ENCODE measurements at places on chromosomes 1 and 21.

DNA sequence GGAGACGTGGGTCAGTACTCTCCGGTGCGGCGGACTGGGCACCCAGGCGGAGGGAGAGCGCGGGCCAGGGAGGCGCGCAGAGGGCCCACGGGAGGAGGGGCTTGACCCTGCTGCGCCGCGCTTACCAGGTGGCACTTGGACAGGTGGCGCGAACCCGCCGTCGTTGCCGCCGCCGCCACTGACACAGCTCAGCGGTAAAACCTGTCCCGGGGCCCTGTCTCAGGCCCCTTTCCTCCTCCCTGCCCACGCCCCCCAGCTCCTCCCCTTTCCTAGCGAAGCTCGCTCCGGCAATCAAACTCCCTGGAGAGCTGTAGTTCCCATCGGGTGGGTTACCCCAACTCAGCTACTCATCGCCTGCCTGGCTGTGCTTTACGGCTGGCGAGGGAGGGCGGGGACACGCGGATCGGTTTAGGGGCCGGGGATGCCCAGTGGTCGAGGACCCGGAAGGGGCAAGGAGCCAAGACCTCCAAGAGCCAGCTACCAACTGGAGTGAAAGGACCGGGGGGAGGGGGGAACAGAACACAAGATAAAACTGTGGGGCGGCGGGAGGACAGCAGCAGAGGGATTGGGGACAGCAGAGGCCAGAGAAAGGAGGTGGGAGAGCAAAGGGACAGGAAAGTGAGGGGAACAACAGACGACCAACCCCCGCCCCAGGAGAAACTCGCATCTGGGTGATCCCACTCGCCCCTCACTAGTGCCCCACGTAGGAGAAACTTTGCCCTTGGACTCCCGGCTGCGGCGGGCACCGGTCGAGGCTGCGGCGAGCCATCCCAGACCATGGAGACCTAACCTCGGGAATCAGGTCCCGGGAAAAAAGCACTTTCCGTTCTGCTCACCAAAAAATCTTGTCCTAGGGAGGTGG is 2.9 kb downstream of the GFI1 start:
- DNase-seq: peak; percentile 42

DNA sequence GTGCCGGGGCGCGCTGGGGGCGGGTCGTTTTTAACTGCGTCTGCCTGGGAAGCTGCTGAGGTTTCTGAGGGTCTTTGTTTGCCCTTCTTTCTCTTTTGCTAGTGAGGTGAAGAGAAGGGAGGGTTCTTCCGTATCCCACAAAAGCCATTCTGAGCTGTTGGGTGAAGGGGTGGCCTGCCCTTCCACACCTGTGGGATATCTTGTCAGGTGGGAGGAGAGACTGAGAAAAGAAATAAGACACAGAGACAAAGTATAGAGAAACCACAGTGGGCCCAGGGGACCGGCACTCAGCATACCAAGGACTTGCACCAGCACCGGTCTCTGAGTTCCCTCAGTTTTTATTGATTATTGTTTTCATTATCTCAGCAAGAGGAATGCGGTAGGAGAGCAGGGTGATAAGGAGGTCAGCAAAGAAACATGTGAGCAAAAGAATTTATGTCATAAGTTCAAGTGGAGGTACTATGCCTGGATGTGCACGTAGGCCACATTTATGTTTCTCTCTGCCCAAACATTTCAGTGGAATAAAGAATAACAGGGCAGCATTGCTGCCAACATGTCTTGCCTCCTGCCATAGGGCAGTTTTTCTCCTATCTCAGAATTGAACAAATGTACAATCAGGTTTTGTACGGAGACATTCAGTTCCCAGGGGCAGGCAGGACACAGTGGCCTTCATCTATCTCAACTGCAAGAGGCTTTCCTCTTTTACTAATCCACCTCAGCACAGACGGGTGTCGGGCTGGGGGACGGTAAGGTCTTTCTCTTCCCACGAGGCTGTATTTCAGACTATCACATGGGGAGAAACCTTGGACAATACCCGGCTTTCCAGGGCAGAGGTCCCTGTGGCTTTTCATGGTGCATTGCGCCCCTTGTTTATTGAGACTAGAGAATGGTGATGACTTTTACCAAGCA is 972 bp downstream of the PGBD2 start:
- DNase-seq: no peak

DNA sequence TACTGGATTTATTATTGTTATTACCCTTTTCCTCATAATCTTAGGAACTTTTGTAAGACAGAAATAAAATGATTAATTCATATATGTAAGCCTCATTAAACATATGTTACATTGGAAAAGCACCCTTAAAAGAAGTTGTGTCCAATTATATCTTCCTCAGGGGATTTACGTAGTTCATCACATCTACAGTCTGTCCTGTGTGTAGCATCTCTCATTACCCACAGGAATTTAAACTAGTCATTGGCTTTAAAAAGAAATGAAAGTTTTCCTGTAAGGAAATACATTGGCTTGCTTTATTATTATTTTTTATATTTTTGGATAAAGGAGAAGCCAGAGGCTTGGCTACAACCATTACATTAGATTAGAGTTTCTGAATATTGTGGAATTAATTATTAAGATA is 56.1 kb downstream of the SWT1 start:
- no peak for DNase-seq

- DNase-seq: no peak
Observed at GRCh38 chr21:36692114-36692834, 6.6 kb upstream of the SIM2 start.
